ENCODE measurements at places on chromosomes 2 and 18.

DNA sequence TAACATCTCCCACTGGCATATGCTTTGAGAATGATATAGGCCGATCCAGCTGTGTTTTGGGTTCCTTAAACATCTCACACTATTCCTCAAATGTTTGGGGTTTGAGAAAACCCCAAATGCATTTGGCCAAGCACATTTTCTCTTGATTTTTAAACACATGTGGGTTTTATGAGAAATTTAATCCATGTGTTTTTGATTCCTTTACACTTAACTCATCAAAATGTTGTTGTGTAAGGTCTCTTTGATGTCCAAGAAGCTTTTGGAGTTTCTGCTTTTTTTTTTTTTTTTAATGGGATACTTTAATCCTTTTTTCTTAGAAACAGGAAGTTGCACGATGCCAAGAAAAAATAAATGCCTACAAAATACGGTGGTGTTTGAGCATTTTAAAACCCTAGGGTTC is 339.8 kb upstream of the TCF4 start:
- no peak for DNase-seq

GRCh38 chr2:213225866-213226265 is 58.4 kb upstream of the SPAG16 start:
- no peak for DNase-seq

GRCh38 chr2:238254095-238254723 is 14.4 kb upstream of the HES6 start:
- no peak for DNase-seq

GRCh38 chr2:21245565-21245964 is 121.8 kb downstream of the TDRD15 start:
- no peak for DNase-seq

GRCh38 chr2:239858179-239858578 is 167.0 kb downstream of the NDUFA10 start:
- no peak for DNase-seq

GRCh38 chr2:172442072-172442895 is 14.9 kb downstream of the ITGA6 start:
- DNase-seq: peak; percentile 28
